ENCODE measurements at places on chromosomes 7 and 10. TPM values are rescaled to one million over a fixed set of nuclear protein-coding genes. Genes with fewer than 3 reads are reported as not detected.

The MTPN gene
- total RNA-seq, result 110 TPM

The GPR26 gene
- total RNA-seq, result not detected

The TBX20 gene
- 49.5 TPM for total RNA-seq

The PRXL2A gene
- total RNA-seq, result 2.9 TPM

The YWHAG gene
- 80.5 TPM for total RNA-seq

The RPEL1 gene
- under 0.01 TPM for total RNA-seq

The TRPV5 gene
- not detected for total RNA-seq

The TRIL gene
- 0.72 TPM for total RNA-seq

The STRA8 gene
- total RNA-seq, result not detected

The ZNF518A gene
- total RNA-seq, result 5.4 TPM

The MBL2 gene
- total RNA-seq, result not detected

The BMPR1A gene
- total RNA-seq, result 22.5 TPM

The GCK gene
- not detected for total RNA-seq

The IKZF1 gene
- total RNA-seq, result not detected

The KEL gene
- total RNA-seq, result 0.49 TPM

The H2BK1 gene
- total RNA-seq, result not detected

The TUBAL3 gene
- not detected for total RNA-seq

The GPRIN2 gene
- total RNA-seq, result not detected

The SMO gene
- total RNA-seq, result 16.6 TPM

The CTTNBP2 gene
- not detected for total RNA-seq

The SEMA3C gene
- total RNA-seq, result 61.6 TPM

The URGCP gene
- total RNA-seq, result 24.1 TPM

The TMEM26 gene
- total RNA-seq, result 0.16 TPM

The GALNT17 gene
- not detected for total RNA-seq

Measured in cardiac atrium fibroblast (primary cell).